Activated CD8-positive, alpha-beta memory T cell treated with anti-CD3 and anti-CD28 coated beads, Interleukin-2, amount 10 ng/mL, durations not matched to agents 7 days and 5 days (primary cell): ENCODE measurements at places on chromosomes 12 and 14. TPM values are rescaled to one million over a fixed set of nuclear protein-coding genes. Genes with fewer than 3 reads are reported as not detected.

HSPB8 gene
- total RNA-seq, result not detected

GRCh38 chr14:44168566-44168965 is 338.5 kb downstream of the FSCB start:
- no peaks in the 10 kb centered on the region for H3K27me3 ChIP-seq
- no peaks in the 10 kb centered on the region for H3K36me3 ChIP-seq
- H3K4me3 ChIP-seq, result no peak overlapping the region
- no peak for DNase-seq

DNA sequence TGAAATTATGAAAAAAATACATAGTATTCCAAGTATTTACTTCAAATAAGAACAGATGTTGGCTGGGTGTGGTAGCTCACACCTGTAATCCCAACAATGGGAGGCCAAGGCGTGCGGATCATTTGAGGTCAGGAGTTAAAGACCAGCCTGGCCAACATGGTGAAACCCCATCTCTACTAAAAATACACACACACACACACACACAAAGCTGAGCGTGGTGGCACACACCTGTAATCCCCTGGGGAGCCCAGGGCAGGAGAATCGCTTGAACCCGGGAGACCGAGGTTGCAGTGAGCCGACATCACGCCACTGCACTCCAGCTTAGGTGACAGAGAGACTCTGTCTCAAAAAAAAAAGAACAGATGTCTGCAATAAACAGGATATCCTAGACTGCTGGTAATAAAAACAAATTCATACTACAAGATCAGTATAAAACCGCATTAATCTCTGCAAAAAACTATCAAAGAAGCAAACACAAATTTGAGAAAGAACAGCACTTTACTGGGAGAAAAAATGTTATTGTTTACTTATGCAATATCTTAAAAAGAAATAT is 23.8 kb downstream of the EEA1 start:
- no peaks in the 10 kb centered on the region for H3K27me3 ChIP-seq
- H3K4me1 ChIP-seq, result peaks cover 11% of the 10 kb centered on the region
- no peak overlapping the region for H3K4me3 ChIP-seq
- H3K36me3 ChIP-seq, result peaks cover 15% of the 10 kb centered on the region
- no peak overlapping the region for H3K27ac ChIP-seq

GRCh38 chr14:91875525-91876286 is 8.4 kb upstream of the TC2N start:
- H3K36me3 ChIP-seq, result peaks cover 2% of the 10 kb centered on the region
- no peak overlapping the region for H3K4me3 ChIP-seq
- no peaks in the 10 kb centered on the region for H3K27me3 ChIP-seq
- no peak for DNase-seq
- H3K27ac ChIP-seq, result no peak overlapping the region
- H3K4me1 ChIP-seq, result peaks cover 52% of the 10 kb centered on the region

GPHN gene
- total RNA-seq, result 11.9 TPM

CAPZA3 gene
- not detected for total RNA-seq

TAS2R8 gene
- total RNA-seq, result not detected

- H3K4me1 ChIP-seq, result no peaks in the 10 kb centered on the region
- H3K4me3 ChIP-seq, result no peak overlapping the region
- no peaks in the 10 kb centered on the region for H3K36me3 ChIP-seq
Observed at GRCh38 chr12:15834575-15834974, 45.4 kb upstream of the EPS8 start.

GRCh38 chr12:90653040-90653439 is 301.9 kb downstream of the CCER1 start:
- H3K4me3 ChIP-seq, result no peak overlapping the region
- H3K27ac ChIP-seq, result no peak overlapping the region
- no peaks in the 10 kb centered on the region for H3K27me3 ChIP-seq
- no peaks in the 10 kb centered on the region for H3K4me1 ChIP-seq

EIF2B2 gene
- 47.9 TPM for total RNA-seq

- no peak overlapping the region for H3K27ac ChIP-seq
- no peaks in the 10 kb centered on the region for H3K36me3 ChIP-seq
- no peak for DNase-seq
- H3K4me1 ChIP-seq, result no peaks in the 10 kb centered on the region
- H3K27me3 ChIP-seq, result no peaks in the 10 kb centered on the region
Observed at GRCh38 chr12:33486058-33486457, 46.4 kb upstream of the SYT10 start.
